PC-9 (cell line): ENCODE measurements at places on chromosomes 1 and 21.

DNA sequence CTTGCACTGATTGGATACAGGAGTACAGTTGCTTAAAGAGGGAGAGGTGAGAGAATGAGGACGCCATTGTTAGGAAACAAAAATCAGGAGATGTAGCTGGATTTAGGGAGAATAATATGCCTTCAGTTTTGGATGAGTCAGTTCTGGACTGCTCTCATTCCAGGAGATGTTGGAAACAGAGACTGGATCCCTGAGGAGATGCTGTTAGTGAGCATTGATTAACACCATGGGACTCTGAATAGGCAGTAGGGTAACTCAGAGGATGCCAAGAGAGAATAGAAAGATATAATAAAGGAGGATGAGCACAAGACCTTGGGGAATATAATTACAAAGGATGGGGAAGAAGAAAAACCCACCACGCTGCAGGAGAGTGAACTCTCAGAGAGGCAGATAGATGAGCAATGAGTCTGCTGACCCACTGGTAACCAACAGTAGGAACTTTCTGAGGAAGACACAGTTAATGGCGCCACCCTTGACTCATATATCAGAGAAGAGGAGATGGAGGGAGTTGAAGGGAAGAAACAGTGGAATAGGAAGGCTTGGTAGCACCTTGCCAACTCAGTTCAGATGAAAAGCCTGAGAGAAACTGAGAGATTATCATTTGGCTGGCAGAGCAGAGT, 10.5 kb downstream of the KCNJ15 start:
- no peak for DNase-seq

DNA sequence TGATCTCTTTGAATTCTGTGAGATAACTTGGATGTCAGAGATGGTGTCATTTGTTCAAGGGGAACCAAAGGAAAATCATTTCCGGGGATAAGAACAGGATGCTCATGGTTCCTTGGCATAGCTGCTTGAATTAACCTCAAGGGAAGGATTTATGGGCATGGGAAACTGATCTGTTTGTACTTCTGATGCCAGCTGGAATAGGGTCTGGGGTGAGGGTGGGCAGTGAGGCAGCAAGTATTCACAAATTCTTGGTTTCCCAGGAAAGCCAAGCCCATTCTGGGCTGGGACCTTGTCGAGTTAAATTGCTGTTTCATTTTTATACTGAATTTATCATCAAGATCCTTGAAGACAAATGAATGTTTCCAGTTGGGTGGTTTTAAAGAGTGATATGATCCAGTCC, 14.1 kb downstream of the INTS3 start:
- no peak for DNase-seq

- no peak for DNase-seq
Observed at GRCh38 chr1:157307491-157307890, 169.3 kb upstream of the ETV3 start.

DNA sequence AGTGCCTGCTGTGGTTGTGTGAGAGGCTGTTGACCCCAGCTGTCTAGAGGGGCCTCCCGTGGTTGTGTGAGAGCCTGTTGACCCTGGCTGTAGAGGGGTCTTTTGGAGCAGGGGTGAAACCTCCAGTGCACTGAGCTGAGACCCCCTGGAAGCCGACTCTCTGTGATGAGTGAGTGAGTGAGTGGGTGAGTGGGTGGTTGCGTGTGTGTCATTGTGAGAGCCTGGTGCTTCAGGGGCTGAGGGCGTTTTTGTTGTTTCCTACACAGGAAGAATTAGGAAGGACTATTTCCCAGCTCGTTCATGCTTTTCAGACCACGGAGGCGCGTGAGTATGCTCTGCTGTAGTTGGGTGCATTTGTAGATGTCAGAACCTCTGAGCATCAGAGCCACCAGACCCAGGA, 3.0 kb downstream of the RRP1 start:
- no peak for DNase-seq

GRCh38 chr1:201214461-201214860, 23.8 kb downstream of the IGFN1 start:
- no peak for DNase-seq

GRCh38 chr1:202967684-202968281, 726 bp upstream of the CYB5R1 start:
- no peak for DNase-seq

- no peak for DNase-seq
Observed at GRCh38 chr1:230545181-230545580, 97.1 kb upstream of the COG2 start.

DNA sequence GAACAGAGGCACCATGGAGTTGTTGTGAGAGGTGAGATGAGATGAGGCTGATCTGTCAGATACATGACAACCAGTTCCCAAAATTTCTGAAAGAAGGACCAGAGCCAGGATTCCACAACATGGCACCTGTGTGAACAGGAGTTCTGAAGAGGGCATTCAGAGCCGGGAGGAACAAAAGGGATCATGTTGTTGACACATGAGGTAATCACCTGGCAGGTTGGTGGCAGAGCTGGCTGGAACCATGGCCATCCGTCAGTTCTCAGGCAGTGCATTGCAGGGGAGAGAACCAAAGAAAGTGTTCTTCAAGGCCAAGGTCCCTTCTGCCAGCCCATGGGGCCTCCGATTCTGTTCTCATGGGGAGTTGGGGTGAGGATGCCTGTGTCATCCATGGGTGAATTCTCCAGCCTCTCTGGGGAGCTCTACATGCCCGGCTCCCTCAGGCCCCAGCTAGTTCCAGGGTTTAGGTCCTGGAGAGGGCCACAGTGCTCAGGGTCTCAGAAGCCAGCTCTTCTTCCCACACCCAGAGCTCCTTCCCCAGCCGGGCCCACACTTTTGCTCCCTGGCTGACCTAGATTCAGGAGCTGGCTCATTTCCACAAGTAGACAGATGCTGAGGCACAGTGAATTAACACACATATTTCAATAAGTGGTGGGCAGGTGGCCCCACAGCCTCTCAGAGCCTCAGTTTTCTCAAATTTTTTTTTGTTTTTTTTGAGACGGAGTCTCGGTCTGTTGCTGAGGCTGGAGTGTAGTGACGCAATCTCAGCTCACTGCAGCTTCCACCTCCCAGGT, 49.1 kb upstream of the CTPS1 start:
- no peak for DNase-seq

DNA sequence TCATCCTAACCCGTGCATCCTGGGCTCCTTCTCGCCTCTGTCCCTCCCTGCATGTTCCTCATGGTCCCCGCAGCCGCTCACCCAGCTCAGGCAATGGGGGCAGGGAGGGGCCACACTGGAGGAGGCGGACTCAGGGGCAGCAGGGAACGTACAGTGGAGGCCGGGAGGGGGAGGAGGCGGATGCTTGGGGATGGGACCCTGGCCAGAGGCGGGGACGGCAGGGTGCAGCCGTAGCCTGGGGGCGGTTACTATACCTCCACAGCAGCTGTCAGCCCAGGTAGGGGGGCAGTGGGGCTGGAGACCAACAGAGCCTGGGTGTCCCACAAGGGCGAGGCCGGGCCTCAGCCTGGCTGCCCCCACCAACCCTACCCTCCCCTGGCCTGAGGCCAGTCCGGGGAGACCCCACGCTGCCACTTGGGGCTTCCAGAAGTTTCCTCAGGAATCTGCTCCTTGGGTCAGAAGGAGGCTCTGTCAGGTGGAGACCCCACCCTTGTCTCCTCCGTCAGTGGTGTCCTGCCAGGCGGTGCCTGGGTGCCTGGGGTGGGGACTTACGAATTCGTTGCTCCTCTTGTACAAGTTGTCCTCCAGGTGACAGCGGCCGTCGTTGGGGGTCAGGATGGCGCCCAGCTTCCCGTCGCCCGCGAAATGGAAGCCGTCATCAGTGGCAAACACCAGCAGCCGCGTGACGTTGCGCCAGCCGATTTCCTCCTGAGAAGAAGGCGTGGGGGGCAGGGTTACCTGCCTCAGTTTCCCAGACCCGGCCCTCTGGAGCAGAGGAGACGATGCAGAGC, 20.7 kb downstream of the ITGB2 start:
- no peak for DNase-seq

GRCh38 chr1:87880764-87881163, 552.1 kb downstream of the LMO4 start:
- DNase-seq = no peak

DNA sequence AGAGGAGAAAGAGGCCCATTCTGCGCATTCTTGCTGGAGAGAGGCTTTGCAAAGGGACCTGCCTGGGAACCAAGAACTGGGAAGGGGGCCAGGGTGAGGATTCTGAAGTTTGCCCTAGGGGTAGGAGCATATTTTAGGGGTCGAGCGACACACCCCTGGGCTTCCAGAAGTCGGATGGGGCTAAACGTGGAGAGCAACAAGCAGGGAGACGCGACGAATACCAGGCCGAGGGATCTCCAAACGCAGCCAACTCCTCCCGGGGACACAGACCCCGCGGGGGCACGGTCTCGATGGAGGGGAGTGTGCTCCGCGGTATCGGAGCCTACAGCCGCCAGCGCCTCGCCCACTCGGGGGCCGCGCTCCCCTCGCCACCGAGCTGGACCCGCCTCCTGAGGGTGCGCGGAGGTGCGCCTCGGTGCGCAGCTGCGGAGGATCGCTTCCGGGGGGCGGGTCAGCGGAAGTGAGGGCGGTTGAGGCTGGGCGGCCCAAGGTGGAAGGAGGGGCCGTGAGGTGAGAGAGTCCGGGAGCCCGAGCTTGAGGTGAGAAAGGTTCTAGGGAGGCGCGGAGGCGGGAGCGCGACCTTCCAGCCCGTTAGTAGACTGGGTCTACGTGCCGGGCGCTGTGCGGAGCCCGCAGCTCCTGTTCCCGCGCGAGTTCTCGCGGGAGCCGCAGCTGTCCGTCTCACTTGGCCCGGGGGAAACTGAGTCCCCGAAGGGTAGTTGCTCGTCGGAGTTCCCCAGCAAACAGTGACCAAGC, at the start of gene MTFR1L:
TSS of gene MTFR1L (plus strand) at position 464 of the 756 bp plus-strand sequence. CDS start 3,151 bp downstream, outside the sequence.
- peak; percentile 92 for DNase-seq

DNA sequence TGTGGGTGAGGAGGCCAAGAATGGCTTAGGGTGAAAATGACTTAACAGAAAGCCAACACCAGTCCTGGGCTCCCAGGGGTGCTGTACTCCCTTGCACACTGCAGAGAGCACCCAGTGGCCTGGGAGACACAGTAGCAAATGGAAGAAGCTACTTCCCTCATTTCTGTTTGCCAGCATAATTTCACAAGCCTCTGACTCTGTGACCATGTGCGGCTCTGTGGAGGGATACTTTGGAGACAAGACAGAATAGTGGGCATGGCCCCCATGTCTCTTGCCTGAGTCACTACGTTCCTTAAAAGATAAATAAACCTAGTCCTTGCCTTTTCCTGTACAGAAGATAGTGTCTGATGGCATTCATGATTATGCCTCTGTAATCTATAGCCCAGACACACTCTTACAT, 38.1 kb downstream of the TRIM62 start:
- no peak for DNase-seq

GRCh38 chr1:150092180-150092791, 24.7 kb downstream of the VPS45 start:
- no peak for DNase-seq

GRCh38 chr1:156460525-156460924, 40.0 kb downstream of the MEF2D start:
- DNase-seq = peak; percentile 21

- peak; percentile 44 for DNase-seq
Observed at GRCh38 chr21:31656199-31657095, 3.0 kb upstream of the SOD1 start.

DNA sequence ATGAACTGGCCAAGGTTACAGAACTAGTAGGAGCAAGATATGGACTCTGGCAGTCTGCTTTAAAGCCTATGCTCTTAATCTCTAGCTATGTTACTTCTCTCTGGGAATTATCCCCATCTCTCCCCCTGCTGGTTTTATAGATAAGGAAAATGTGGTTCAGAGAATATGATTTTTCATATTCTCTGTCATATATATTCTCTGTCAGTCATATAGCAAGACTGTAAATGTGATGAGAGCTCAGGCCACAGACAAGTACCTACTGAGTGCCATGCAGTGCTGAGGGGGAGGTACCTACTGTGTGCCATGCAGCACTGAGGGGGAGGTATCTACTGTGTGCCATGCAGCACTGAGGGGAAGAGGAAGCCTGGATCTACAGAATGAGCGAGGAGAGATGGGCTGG, 220.3 kb upstream of the FGGY start:
- no peak for DNase-seq

DNA sequence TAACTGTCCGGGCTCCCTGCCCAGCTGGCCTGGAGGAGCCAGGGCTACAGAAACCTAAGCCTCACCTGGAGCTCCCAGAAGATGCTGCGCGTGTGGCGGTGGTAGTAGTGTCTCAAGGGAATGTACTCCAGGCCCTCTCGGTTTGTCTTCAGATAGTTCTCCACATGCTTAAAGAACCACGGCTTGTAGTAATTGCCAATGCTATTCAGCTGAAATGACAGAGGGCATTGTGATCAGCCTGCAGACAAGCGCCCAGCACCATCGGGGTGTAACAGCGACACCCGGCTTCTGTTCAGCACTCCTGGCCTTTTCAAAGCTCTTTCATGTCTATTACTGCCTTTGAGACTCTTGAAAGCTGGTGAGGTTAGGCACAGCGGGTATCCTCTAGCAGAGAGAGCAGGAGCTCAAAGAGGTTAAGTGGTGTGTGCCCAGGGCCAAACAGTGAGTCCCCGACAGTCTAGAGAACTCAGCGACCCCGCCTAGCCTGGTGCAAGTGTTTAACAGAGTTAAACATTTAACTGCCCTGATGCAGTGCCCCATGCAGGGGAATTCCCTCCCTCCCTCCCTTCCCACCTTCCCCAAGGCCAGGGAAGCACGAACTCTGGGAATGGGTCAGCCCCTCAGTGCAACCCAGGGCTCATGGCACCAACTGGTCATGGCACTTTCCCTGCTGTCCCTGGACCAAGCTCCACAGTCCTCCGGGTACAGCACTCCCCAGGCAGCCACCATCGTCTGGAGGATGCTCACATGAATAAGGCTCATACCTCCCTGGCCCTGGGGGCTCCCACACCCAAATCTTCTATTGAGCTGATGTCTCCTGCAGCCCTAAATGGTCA, 21.5 kb downstream of the DHCR24 start:
- DNase-seq = no peak

DNA sequence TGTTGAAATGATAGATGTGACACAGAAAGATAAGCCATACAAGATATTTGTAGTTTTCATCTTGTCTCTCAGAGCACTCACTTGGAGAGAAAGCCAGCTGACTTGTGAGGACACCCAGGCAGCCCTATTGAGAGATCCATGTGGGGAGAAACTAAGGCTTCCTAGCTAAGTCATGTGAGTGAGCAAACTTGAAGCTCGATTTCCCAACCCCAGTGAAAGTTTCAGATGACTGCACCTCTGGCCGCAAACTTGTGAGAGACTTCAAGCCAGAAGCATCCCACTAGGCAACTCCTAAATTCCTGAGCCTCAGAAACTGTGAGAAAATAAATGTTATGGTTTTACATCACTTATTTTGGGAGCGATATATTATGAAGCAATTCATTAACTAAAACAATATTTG, 832.3 kb downstream of the LTN1 start:
- DNase-seq = no peak
